Caco-2 (cell line): ENCODE measurements at places on chromosomes 2 and 18. TPM values are rescaled to one million over a fixed set of nuclear protein-coding genes. Genes with fewer than 3 reads are reported as not detected.

- no peaks in the 10 kb centered on the region for H3K27me3 ChIP-seq
- H3K4me3 ChIP-seq = no peak overlapping the region
- H3K27ac ChIP-seq = no peak overlapping the region
- H3K36me3 ChIP-seq = no peaks in the 10 kb centered on the region
- DNase-seq = no peak
- peaks cover 12% of the 10 kb centered on the region; the same call in 1 of the 2 replicates for H3K4me1 ChIP-seq
Measured at GRCh38 chr18:26383454-26384270, 157.4 kb downstream of the TAF4B start.

DNA sequence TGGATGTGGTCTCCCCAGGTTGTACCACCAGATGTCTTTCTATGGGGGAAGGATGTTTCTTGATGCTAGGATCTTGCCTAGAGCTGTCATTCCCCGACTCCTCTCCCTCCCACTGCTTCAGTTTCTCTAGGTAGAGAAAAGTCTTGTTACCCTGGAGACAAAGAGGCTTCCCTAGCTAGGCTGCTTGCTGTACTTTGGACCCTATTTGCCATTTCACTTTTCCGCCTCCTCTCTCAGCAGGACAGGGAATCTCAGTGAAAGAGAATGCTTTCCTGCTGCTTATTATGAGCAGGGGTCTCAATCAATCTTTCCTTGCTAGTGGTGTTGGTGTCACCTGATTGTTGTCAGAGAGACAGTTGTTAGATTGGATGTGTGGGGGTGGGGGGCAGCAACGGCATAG lies 818.8 kb upstream of the GYPC start:
- H3K27ac ChIP-seq = no peak overlapping the region
- DNase-seq = no peak
- H3K36me3 ChIP-seq = no peaks in the 10 kb centered on the region
- no peaks in the 10 kb centered on the region for H3K27me3 ChIP-seq
- H3K4me1 ChIP-seq = peaks cover 4% of the 10 kb centered on the region; the same call in 1 of the 2 replicates
- no peak overlapping the region for H3K4me3 ChIP-seq

GRCh38 chr2:30484995-30485394 lies 37.9 kb downstream of the LCLAT1 start:
- no peak overlapping the region for H3K27ac ChIP-seq
- no peaks in the 10 kb centered on the region for H3K27me3 ChIP-seq
- H3K4me1 ChIP-seq = peaks cover 13% of the 10 kb centered on the region
- H3K36me3 ChIP-seq = no peaks in the 10 kb centered on the region
- no peak overlapping the region for H3K4me3 ChIP-seq
- no peak for DNase-seq

- 0 out of 2 replicates have a peak, but pooled peaks cover 7% of the 10 kb centered on the region for H3K4me1 ChIP-seq
- H3K4me3 ChIP-seq = no peak overlapping the region
- H3K27me3 ChIP-seq = no peaks in the 10 kb centered on the region
- H3K36me3 ChIP-seq = no peaks in the 10 kb centered on the region
Measured at GRCh38 chr2:237662671-237663093, 35.3 kb downstream of the LRRFIP1 start.

DNA sequence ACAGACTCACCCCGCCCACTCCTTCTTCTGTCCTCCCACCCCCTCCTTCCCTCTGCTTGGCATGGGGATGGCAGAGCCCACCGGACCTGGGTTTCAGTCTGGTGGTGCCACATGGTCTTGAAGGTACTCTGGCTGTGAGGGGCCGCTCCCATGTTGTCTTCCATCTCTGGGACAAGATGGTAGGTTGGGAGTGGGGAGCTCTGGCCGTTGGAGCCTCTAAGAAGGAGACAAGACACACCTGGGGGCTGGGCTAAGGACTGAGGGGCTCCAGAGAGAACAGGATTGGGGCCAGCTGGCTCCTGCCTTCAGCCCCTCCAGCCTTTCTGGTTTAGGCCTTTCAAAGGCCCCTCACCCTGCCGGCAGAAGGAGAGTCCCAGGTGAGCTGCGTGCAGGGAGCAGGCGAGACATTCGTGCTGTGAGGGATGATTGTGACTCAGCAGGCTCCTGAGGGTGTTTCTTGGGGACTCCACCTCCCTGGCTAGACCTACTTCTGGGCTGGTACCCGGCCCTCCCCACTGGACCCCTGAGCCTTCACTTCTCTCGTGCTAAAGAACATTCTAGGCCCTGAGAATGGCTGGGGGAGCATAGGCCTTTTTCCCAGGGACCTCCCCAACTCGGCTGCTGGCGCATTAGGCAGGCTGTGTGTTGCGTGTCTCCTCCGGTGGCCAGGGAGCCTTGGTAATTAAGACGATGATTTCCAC lies 128.2 kb upstream of the HAAO start:
- H3K27me3 ChIP-seq = no peaks in the 10 kb centered on the region
- peaks cover 36% of the 10 kb centered on the region for H3K4me1 ChIP-seq

GRCh38 chr18:35511428-35511827 lies 13.7 kb upstream of the INO80C start:
- H3K4me3 ChIP-seq = no peak overlapping the region
- peaks cover 23% of the 10 kb centered on the region for H3K4me1 ChIP-seq
- no peak for DNase-seq
- H3K27me3 ChIP-seq = no peaks in the 10 kb centered on the region
- H3K36me3 ChIP-seq = no peaks in the 10 kb centered on the region
- H3K27ac ChIP-seq = no peak overlapping the region

DNA sequence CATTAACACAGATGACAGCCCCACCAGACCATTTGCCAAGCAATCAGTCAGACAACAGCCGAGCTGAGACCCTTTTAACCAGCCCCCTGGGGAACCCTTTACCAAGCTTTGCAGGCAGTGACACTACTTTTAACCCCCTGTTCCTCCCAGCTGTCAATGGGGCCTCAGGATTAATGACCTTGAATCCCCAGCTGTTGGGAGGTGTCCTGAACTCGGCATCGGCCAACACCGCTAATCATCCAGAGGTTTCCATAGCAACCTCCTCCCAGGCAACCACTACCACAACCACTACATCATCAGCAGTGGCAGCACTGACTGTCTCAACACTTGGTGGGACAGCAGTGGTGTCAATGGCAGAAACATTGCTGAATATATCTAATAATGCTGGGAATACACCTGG lies 160.9 kb upstream of the EPC2 start:
- no peak overlapping the region for H3K4me3 ChIP-seq
- H3K27me3 ChIP-seq = no peaks in the 10 kb centered on the region
- no peak for DNase-seq
- no peaks in the 10 kb centered on the region for H3K36me3 ChIP-seq
- H3K4me1 ChIP-seq = no peaks in the 10 kb centered on the region

Gene ATP6V1B1
- 2.6 and 4.0 TPM in 2 replicates for total RNA-seq
